ENCODE measurements at places on chromosomes 2 and 18.

DNA sequence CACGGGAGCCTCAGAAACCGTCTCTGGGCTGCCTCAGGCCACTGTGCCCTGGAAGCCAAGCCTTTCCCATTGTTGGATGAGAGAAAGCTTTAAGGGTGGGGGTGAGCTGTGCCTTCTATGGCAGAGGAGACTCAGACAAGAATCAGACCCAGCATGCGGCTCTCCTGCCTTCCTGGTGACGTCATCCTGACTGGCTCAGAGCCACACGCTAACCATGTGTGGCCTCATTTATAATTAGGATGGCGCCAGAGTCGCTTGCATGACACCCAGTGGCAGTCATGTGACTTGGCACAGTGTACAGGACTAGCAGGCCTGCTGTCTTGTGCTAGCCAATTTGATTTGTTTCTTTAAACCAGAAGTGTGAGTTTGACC lies 99.1 kb downstream of the SH3BP4 start:
- no peak for DNase-seq

DNA sequence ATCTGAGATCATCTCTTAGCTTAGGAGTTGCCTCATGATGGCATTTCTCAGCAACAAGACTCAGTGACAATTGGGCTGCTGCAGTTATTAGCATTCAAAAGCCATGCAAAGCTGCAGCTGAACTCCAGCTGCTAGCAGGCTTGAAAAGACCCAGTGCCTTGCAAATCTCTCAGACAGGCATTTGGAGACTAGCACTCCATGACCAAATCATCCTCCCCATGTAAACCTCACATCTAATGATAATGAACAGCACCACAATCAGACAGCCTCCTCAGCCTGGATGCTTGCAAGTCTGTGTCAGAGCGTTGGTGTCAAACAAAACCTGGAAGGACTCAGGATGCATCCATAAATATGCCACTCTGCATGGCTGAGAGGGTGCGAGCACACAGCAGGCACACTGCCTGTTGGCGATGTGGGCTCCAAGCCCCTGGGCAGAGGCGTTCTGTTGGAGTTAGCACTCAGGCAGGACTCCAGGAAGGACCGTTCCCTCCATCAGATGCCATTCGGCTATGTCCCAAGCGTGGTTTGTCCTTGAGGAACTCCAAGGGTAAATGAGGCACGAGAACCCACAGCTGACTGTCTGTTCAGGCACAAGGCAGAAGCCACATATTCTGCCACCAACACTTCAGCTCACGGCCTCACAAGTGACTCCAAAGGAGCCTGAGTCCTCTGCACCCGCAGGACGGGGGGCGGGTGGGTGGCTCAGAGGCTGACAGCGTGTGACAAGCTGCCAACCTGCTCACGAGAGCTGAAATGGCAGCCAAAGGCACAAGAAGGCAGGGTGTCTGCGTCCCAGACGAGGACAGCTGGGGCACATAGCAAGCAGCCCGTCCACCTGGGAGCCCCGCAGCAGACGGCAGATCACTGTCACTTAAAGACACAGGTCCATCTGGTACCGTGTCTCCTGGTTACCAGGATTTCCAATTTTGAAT lies 183.8 kb downstream of the MYT1L start:
- DNase-seq, result no peak

DNA sequence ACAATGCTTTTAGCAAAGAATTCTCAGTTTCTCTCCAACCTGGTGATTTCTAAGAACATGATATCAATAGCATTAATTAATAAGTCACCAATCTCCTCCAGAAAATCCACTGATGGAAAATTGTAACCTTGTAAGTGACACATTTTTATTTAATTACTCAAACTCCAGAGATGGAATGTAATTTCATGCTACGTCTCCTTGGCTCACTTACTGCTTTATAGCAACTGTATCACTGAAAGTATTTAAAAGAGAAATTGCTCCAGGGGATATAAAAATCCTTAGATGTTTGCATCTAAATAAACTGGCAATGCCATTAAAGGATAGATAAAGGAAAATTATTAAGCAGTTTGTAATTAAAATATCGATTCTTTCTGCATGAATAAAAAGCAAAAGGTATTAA lies 325.4 kb downstream of the TSN start:
- DNase-seq, result no peak

- DNase-seq, result no peak
Measured at GRCh38 chr2:164252568-164253287, 368.6 kb downstream of the GRB14 start.

DNA sequence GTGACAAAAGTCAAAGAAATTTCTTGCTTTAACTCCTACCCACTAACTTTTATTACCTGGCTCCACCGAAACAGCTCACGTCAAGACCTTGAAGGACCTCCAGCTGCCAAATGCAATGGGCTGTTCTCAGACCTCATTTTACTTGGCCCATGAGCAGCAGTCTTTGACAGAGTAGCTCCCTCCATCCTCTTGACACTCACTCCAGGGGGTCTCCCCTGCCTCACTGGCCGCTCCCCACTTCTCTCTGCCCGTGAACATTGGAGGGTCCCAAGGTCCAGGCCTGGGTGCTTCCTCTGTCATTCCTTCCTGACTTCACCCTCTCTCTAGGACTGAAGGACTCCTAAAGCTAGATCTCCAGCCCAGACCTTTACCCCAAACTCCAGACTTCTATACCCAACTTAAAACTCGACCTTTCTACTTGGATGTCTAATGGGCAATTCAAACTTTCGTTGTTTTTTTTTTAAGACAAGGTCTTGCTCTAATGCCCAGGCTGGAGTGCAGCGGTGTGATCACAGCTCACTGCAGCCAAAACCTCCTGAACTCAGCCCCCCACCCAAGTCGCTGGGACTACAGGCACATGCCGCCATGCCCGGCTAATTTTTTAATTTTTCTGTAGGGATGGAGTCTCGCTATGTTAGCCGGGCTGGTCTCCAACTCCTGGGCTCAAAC lies 92.9 kb upstream of the ST3GAL5 start:
- DNase-seq, result no peak

GRCh38 chr2:239264838-239265651 lies 135.8 kb downstream of the HDAC4 start:
- DNase-seq, result no peak

- peak; percentile 48 for DNase-seq
Measured at GRCh38 chr2:190216829-190217228, 102.8 kb downstream of the HIBCH start.

DNA sequence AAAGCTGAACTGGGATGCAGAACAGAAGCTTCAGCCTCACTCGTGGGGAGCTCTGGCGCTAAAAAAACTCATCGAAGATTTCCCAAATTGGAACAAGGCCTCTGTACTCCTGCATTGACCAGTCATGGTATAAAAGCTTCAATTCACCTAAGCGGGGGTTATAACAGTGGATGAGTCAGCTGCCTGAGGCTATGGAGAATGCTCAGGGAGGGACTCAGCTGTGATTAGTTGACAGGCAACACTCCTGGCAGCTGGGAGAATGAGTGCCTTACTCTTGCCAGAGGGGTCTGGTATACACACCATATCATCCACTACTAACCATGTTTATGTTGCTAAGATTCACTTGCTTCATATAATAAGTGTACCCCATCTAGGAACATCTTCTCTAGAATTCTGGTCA lies 350.6 kb upstream of the VRK2 start:
- DNase-seq, result no peak

DNA sequence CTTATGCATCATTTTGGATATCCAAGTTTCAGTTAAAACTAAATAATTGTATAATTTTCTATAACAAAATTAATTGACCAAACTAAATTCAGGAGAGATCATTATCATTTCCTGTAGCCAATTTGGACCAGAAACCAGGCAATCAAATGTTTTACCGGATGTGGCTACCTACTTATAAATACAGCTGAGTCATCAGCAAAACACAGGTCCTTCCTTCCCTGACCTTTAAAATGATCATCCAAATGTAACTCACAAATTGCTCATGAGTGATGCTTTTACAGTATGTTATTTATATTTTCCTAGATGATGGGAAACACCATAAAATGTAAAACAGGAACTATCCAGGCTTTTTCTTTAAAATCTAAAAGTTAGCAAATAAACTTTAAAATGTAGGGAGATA lies 133.7 kb downstream of the CBLN2 start:
- no peak for DNase-seq

GRCh38 chr2:45134726-45135125 lies 125.5 kb upstream of the SIX2 start:
- no peak for DNase-seq

- no peak for DNase-seq
Measured at GRCh38 chr2:16322308-16323125, 343.1 kb downstream of the CYRIA start.

- DNase-seq, result no peak
Measured at GRCh38 chr2:218282173-218282991, 9.9 kb downstream of the TMBIM1 start.

GRCh38 chr2:113260991-113261390 lies 17.7 kb downstream of the PAX8 start:
- no peak for DNase-seq

GRCh38 chr18:463827-464541 lies 36.5 kb downstream of the COLEC12 start:
- no peak for DNase-seq

DNA sequence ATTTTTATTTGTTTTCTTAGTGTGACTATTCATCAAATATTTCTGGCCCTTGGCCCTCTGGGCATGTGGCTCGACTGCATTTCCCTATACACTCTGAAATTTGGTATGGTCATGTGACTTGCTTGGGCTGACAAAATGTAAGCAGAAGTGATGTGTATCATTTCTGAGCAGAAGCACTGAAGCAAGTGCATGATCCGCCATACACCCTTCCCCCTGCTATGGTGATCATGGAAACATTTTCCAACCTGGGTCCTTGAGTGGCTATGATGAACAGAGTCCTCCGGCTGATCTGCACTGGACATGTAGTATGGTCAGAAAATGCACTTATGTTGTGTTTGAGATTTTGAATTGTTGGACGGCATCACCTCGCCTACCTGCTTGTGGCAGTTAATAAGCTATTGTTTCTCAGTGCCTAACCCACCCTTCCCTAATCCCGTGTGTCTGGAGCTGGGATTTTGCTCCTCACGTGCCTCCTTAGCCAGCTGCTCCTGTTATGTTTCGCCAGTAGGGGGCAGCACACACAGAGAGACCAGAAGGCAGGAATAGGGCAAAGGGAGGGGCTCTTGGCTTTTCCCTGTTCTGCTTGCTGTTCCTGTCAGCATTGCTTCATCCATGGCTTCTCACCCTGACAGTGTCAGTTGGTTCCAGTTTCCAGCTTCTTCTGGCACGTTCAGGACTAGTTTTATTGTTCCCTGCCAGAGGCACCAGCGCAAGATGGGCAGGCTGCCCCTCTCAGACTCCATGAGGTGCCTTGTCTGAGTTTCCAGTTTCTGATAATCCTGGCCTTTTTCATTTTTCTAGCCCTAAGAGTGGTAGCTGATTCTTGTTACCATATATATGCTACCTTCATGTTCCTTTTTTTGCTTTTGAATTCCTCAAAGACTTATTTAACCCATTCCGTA lies 207.4 kb downstream of the ARL6IP6 start:
- DNase-seq, result peak; percentile 90

GRCh38 chr18:49030138-49030537 lies 79.4 kb upstream of the SMAD7 start:
- DNase-seq, result no peak

GRCh38 chr2:46999857-47000678 lies 84.5 kb upstream of the MCFD2 start:
- no peak for DNase-seq

DNA sequence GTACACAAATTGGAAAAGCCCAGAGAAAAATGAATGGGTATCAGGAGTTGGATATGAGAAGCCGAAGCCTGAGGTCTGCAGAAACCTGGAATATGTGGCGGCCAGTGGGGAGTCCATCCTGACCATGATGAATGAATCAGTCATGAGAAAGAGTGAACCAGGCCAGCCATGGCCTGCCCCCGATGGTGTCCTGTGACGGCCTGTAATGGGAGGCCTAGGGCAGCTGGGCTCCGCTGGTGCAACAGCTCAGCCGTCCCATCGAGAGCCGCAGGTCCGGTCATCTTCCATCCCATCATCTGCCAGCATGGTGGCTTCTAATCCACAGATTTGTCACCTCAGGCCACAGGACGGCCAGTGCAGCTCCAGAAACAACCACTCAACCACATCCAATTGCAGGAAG lies 116.4 kb downstream of the PDCL3 start:
- no peak for DNase-seq

DNA sequence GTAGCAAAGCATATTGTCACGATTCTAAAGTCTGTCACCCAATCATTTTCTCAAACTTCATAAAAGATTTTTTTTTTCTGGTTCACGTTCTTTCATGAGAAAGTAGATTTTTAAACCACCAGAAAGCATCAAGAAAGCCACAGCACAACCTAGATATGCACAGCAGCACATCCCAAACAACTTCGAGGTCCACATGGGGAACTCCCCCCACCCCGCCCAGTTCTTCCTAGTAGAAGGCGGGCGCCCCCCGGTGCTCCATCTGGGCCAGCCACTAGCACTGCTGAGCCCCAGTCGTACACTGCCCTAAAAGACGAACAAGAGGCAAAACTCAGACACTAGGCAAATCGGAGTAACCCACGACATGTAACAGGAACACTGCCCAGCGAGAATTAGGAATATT lies 15.5 kb downstream of the HDLBP start:
- peak; percentile 28 for DNase-seq

DNA sequence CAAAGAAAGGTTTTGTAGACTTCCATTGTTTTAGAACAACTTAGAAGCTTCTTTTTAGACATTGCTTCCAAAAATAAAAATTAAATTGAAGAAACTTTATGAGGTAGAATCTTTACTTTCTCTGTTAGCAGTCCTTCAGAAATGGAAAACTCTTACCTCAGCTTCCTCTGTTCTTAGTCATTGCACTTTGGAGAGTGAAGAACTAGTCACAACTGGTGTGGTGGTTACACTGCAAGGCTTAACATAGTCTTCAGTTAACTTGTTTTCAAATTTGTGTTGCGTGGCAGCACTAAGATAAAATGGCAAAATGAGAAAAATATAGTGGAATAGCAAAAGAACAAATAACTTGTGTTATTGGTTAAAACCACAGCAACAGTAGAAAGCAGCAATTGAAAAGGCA lies 332.6 kb downstream of the KIAA1328 start:
- DNase-seq, result no peak

GRCh38 chr2:83744855-83745254 lies 714.2 kb downstream of the SUCLG1 start:
- no peak for DNase-seq
